HEK293T (cell line): ENCODE measurements at places on chromosomes 11 and 22.

- no peak for DNase-seq
Measured at GRCh38 chr11:14158393-14158792, 195.9 kb downstream of the SPON1 start.

DNA sequence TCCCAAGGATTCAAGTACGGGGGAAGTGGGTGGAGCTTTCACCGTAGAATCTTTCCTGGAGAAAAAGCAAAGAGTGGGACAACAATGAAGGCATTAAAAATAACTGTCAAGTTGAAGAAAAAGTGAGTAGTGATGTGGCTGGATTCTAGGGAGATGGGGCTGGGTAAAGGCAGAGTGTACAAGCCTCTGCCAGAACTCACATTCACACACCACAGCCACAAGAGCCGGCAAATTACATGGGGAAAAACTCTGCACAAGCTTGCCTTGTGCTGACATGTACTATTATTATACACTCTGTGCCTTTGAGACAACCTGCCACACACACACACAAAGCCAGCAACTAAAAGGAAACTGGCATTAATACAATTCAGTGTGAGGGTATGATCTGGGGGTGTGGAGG is 182.6 kb downstream of the LARGE1 start:
- DNase-seq: no peak

DNA sequence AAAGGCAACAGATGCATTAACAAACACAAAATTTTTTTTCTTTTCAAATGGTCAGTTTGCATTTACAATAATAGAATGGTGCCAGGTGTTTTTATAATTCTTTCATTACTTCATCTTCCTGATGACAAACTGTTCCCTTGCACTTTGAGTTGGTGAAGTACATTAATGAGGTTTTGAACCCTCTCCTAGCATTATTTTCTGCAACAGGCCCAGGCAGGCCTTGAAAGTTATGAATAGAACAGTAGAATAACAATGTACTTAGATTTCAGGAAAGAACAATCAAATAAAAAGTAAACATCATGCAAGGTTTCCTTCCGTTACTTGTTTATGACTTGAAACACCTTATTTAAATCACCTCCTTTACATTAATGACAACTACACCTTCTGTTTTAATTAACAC is 9.6 kb downstream of the BTG4 start:
- DNase-seq: no peak

- DNase-seq: no peak
Measured at GRCh38 chr11:15493921-15494620, 379.3 kb downstream of the INSC start.

DNA sequence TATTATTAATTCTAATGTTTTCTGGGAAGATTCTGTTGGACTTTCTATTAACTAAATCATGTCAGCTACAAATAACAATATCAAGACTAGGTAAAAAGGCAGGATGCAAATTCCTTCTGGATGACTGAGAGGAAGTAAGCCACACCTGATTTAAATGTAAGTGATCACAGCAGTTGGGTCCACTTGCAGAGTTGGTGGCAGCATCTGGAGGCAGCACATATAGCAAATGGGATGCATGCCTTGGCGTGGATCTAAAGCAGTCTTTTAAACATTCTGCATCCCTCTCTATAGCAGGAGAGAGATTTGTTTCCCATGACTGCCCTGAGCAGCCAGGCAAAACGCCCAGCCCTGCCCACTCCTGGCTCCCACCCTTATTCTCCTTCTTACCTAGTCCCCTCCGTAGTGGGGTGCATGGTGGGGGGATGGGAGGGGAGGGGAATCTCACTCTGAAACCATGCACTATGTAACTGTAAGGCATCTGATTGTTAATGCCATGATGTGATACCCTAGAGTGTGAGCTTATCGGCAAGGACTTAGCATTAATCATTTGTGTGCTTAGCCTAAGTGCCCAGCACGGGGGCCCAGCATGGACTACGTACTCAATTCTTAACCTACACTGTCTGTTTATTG is 130.3 kb downstream of the EFCAB6 start:
- no peak for DNase-seq

GRCh38 chr22:28016781-28017557 is 97.9 kb upstream of the PITPNB start:
- no peak for DNase-seq

DNA sequence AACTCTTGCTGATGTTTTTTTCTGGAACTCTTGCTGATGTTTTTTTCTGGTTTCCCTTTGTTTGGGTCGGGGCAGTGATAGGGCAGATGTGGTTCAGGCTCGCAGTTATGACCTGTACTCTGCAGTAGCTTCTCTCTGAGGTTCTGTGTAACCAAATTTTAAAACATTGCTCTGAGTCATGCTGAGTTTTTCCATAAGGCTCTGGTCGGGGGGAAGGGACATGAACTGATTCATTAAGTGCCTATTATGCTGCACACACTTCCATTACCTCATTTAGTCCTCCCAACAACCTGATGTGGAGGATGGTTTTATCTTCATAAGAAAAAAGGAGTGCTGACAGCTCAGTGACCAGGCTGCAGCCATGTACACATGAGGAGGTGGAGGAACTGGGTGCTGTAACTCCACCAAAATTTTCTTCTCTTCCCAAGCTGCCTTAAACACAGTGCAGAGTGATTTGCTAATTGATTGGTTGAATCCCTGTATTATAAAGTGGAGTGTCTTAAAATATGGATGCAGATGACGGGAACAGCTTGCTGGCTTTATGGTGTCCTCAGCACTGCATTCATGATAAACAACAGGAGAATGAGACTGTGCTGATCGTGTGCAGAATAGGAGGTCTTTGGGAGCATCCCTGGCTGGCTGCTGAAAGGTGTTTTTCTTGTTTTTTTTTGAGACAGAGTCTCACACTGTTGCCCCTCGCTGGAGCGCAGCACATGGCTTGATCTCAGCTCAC is 19.1 kb downstream of the TNRC6B start:
- no peak for DNase-seq

DNA sequence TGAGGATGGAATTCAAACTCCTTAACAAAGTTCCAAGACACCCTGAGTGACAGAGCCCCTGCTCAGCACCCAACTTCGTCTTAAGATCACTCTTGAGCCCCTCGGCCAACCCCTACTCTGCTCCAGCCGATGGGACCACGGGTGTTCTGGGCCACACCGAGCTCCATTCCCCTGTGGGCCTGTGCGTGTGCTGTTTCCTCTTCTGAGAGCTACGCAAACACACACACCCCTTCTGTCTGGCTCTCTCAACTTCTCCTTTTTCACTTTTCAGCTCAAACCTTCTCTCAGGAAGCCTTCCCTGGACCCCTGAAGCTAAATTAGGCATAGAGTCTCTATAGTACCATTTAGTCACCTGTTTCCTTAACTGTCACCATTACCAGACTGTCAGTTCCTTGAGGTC is 37.5 kb upstream of the NNMT start:
- no peak for DNase-seq

DNA sequence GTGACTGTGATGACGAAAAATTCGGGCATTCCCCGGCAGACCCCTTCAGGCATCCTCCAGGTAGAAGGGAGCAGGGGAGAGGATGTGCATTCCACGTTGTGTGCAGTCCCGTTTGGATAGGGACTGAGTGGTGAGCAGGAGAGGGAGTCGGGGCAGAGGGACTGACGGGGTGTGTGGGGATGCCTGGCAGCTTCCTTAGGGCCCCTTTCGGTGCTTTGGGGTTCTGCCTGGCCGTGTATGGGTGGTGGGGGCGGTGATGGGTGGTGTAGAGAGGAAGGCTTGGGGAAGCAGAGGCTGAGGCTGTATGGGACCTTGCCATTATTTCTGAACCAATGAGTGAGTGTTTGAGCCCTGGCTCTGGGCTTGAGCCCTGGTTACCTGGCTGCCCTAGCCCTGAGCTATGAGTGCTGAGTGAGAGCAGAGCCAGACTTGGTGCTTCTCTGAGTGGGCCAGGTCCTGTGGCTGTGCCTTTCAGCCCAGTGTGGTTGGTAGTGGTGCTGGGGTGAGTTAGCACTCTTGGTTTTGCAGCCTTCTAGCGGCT is 914 bp downstream of the INPPL1 start:
- DNase-seq: no peak

DNA sequence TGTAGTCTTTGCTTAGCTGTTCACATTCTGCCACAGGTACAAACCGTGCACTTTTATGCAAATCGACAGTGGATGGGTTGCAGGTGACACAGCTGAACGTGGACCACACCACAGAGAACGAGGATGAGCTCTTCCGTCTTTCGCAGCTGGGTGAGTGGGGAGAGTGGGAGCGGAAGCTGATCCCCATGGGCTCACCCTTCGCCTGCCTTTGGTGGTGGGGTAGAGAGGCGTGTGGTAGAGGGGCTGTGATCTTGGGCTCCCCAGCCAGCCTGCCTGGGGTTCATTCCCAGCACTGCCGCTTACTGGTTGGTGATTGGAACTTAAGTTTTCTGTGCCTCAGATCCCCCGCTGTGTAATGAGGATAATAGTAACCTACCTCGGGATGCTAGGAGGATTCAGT is 19.1 kb downstream of the TAB1 start:
- no peak for DNase-seq

- no peak for DNase-seq
Measured at GRCh38 chr22:45657701-45658100, 13.9 kb upstream of the ATXN10 start.

DNA sequence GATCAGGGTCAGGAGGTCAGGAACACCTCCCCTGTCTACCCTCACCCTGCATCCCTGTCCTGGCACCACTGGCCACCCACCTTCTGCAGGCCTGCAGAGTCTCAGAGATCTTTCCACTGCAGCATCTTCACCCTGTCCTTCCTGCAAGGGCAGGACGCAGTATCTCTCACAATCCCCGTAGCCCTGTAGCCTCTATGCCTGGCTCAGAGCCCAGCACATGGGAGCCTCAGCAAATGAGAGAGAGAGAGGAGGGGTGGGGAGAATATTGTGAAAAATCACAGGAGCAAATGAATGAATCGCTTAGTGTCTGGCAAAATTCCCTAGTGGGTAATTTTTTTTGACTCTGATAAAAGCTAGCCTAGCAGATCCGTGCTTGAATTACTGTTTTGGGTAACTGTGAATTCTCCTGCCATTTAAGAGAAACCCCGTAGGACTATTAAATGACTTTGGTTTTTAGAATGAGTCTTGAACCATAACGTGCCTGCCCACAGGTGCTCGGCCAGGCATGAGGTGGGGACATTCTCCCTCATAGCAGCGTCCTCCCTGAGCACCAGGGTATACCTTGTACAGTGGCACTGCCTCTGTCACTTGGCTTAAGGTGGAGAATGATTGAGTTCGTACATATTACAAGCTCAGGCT is 91.5 kb downstream of the MORC2 start:
- no peak for DNase-seq

- DNase-seq: no peak
Measured at GRCh38 chr22:22022255-22022840, 39.8 kb upstream of the TOP3B start.

GRCh38 chr11:9066433-9066925 is 24.9 kb downstream of the SCUBE2 start:
- no peak for DNase-seq

- no peak for DNase-seq
Measured at GRCh38 chr11:32573228-32573627, 10.4 kb upstream of the EIF3M start.

GRCh38 chr11:129374993-129375750 is 476 bp upstream of the BARX2 start:
- peak; percentile 49 for DNase-seq

DNA sequence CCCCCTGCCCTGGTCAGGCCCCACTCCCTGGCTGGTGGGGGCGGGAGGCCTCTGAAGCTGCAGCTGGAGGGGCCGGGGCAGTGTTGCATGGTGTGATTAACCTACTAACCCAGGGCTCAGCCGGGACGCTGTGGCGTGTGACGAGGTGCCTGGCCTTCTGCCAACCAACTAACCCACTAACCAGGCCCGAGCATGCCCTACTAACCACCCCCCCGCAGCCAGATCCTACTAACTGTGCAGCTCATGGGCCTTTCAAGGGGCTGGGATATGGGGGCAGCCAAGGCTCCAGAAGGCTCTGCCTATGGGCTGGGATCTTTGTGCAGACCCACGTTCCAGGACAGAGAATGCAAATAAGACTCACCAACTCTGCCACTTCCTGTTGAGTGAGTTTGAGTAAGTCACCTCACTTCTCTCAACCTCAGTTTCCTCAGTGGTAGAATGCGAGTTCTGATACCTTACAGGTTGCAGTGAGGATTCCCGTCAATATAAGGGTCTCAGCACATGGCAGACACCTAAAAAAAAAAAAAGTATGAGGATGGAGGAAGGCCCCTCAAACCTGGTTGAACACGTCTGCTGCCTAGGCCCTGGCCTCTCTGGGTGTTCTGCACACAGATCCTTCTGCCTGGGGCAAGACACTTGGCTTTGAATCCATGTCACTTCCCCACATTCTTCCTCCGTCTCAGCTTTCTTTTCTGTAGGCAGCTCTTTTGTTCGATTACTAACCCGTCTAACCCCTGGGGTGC is 14.1 kb downstream of the MIAT start:
- no peak for DNase-seq

DNA sequence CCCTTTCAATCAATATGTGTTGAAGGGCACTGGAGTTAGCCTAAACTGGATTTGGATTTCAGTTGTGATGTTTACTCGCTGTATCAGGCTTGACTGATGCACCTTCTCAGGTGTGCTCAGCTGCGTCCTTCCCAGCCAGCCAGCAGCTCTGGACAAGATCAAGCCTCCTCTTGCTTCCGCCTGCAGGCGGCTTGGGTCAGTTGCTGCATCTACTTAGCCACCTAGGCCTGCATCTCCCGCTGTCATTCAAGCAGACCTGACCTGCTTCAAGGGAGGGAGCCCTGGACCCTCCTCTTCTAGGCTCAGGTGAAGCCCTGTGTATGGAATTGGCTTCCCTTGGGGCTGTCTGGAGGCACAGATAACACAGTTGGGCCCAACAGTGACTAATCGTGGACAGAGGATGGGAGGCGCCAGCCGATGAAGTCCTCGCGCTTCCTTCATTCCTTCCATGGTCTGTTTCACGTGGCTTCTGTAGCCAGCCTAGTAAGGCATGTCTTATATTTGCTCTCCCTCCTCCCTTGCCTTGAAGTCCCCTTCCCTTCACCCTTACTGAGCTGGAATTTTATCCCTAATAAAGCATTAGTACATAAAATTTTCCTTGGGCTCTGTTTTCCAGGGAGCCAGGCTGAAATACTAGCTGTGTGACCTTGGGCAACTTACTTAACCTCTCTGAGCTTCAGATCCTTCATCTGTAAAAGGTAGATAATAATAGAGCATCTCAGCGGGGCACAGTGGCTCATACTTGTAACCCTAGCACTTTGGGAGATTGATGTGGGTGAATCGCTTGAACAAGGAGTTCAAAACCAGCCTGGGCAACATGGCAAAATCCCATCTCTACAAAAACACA is 2.1 kb upstream of the LHFPL7 start:
- no peak for DNase-seq

DNA sequence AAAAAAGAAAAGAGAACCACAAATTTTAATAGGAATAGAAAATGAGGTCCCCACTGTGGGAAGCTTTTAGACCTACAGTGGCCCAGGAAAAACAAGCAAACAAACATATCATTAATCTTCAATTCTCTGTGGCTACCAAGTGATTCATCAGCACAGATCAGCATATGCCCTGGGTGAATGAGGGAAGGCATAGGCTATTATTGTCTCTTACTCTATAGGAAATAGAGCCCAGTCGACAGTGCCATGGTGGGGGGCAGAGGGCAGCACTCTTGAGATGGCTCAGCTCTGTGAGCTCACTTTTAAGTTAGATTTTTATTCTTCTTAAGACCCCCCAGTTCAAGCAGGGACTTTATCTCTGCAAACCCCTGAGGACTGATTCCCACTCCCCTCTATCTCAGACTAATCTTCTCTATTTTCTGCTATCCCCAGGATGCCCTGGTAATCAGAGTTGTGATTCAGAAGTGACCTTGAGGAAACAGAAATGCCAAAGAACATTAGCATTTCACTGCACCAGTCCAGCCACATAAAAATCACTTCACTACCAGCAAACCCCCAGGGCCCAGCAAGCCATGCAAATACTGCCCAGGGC is 9.5 kb upstream of the FEZ1 start:
- no peak for DNase-seq
